Activated CD8-positive, alpha-beta memory T cell treated with anti-CD3 and anti-CD28 coated beads, Interleukin-2, amount 10 ng/mL, durations not matched to agents 7 days and 5 days (primary cell): ENCODE measurements at places on chromosomes 13 and 19. TPM values are rescaled to one million over a fixed set of nuclear protein-coding genes. Genes with fewer than 3 reads are reported as not detected.

EHD2 gene
- total RNA-seq, result not detected

GRCh38 chr19:32555786-32556185, 25.2 kb upstream of the PDCD5 start:
- no peak for DNase-seq
- no peak overlapping the region for H3K4me3 ChIP-seq
- H3K36me3 ChIP-seq, result no peaks in the 10 kb centered on the region

ADAMTSL5 gene
- total RNA-seq, result 1.2 TPM

- DNase-seq, result no peak
- H3K27ac ChIP-seq, result no peak overlapping the region
- no peaks in the 10 kb centered on the region for H3K36me3 ChIP-seq
- H3K27me3 ChIP-seq, result no peaks in the 10 kb centered on the region
These were observed 1414.6 kb downstream of the SLITRK1 start for GRCh38 chr13:82467626-82468025.

SMIM44 gene
- total RNA-seq, result not detected

- no peak overlapping the region for H3K4me3 ChIP-seq
- DNase-seq, result peak; percentile 92
- H3K27ac ChIP-seq, result no peak overlapping the region
- H3K27me3 ChIP-seq, result peaks cover 14% of the 10 kb centered on the region
- H3K36me3 ChIP-seq, result no peaks in the 10 kb centered on the region
- no peaks in the 10 kb centered on the region for H3K4me1 ChIP-seq
These were observed 30.2 kb downstream of the CYP2F1 start for GRCh38 chr19:41144403-41144802.

SH2D3A gene
- 22.3 TPM for total RNA-seq

DNA sequence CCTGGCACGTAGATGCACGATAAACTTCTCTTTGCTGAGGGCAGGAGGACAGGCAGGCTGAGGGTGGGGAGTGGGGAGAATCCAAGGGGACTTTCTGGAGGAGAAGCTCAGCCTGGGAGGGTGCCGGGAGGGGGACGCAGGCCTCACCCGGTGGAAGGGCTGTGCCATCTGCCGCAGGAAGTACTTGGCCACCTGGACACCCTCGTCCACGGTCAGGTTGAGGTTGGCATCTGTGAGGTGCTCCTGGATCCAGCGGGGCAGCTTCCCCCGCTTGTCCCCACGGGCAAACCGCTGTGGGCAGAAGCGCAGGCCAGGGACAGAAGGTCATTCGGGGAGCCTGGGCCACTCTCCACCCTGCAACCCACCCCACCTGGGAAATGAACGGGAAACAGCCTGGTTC, 11.5 kb downstream of the KLC3 start:
- no peak overlapping the region for H3K4me3 ChIP-seq
- DNase-seq, result no peak
- H3K4me1 ChIP-seq, result no peaks in the 10 kb centered on the region
- no peaks in the 10 kb centered on the region for H3K27me3 ChIP-seq
- no peak overlapping the region for H3K27ac ChIP-seq
- peaks cover 5% of the 10 kb centered on the region for H3K36me3 ChIP-seq

DNA sequence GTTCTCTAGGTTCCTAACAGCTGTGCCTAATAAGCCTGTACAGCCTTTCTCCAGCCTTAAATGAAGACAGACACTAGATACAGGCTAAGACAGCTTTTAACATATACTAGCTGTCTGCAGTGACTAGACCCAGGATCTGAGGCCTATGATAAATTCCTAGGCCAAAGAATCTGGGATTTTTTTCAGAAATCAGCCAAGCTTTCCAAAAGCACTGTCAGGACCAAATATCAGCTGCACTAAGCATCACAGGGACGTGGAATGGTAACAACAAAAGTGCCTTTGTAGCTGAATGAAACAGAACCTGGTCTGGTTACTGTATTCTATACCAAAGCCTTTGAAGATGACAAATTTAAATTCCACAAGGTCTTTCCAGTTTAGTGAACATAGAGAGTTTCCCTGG, 77.9 kb upstream of the DOCK9 start:
- H3K4me1 ChIP-seq, result peaks cover 59% of the 10 kb centered on the region
- no peak overlapping the region for H3K27ac ChIP-seq
- DNase-seq, result no peak
- no peaks in the 10 kb centered on the region for H3K27me3 ChIP-seq

ZNF358 gene
- 11.3 TPM for total RNA-seq

DNA sequence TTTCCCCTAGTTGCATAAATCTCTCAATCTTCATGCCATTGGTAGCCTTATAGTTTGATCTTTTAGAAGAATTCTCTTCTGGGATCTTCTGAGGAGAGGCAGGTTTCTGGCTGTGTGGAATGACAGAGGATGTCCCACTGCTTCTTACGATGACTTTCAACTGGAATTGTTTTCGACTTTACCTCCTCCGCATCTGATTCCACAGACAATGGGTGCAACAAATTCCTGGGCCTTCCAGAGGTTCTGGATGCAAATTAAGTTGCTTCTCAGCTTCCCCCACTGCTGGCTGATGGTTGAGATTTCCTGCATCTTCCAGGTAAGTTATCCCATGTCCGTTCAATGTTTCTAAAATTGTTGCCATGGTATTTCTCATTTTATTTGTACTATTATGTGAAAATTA, 142.3 kb upstream of the TSC22D1 start:
- H3K4me3 ChIP-seq, result no peak overlapping the region
- no peaks in the 10 kb centered on the region for H3K36me3 ChIP-seq
- peaks cover 20% of the 10 kb centered on the region for H3K27me3 ChIP-seq
- DNase-seq, result no peak
- H3K4me1 ChIP-seq, result no peaks in the 10 kb centered on the region
- no peak overlapping the region for H3K27ac ChIP-seq

TSEN34 gene
- total RNA-seq, result 13.5 TPM
